Liver (tissue), 10 donors: ENCODE measurements at places on chromosomes 7 and 10.

DNA sequence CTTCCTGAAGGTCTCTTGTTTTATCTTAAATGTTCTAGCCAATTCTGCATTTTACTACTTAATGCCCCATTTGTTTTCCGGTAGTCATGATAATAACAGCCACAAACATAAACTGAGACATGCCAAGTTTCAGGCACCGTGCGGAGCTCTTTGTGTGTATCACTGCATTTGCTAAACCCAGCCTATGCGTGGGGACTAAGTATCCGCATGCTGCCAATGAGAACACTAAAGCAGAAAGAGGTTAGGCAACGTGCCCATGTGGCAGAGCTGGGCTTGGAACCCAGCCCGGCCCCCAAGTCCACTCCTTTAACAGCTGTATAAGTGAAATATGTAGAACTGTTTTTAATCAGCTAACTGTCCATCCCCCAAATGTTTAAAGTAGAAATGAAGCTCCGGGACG, 54.1 kb downstream of the SLIT1 start:
- DNase-seq = no peak

DNA sequence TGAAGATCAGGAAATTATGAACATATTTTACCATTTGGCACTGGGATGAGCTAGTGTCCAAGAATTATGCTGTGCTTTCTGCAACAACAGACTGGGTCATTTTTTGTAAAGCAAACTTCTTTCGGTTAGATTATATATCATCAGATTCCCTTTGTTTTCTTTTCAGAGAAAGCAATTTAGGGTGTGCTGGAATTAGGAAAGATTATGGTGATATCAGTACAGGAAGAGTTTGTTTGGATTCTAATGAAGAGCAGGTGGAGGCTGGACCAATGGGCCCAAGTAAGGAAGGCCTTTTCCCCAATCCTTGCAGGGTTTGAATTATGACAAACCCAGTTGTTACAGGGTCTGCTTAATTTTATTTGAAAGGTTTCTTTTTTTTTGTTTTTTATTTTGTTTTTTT, 1092.8 kb downstream of the KCNMA1 start:
- DNase-seq = no peak

DNA sequence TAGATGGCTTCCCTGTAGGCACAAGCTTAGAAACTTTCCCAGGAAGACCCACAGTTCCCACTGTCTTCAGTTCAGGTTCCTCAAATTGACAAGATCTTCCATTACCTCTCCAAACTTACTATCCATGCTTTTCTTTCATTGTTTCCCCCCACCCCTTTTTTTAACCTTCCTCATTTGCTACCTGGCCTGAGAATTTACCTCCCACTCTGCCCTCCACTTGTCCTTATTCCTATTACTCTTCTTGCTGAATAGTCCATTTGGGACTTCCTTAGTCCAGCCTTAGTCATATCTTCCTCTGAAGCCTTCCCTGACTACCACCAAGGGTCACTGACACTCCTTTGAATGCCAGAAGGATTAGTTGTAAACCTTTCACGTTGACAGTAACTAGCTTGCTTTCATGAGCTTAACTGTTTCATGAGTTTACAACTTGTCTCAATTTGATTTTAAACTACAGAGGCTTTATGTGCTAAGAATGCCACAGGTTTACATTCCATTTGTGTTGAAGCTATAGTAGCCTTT, 1.2 kb upstream of the CALU start:
- DNase-seq = no peak

GRCh38 chr7:49666764-49667163, 106.7 kb upstream of the VWC2 start:
- DNase-seq = no peak

DNA sequence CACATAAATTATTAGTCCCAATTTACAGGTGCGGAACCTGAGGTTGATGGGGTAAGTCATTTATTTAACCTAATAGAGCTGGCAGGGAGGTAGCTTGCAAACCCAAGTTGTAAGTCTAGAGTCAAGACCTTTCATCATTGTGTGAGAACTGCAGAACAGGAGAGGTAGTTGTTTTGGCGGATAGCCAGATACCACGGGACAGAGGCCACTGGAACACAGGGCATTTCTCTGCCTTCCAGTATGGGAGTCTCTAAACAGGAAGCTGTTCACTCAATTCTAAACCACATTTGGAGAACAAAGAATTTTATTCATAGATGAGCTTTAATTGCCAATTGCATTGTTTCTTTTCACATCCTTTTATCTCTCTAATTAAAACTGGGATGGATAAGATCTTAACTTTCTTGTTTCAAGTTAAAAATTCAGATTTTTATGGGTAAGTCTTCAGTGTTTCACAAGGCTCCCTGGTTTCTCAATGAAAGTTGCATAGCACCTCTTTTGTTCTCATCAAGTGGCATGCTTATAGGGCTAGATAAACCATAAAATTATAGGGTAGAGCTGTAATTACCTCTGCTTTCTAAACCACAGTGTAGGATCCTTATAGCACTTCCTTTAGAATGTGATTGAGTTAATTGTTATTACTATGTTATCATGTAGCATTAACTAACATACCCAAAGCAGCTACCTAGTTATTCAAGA, 489.0 kb downstream of the GATA3 start:
- no peak for DNase-seq

GRCh38 chr10:79982362-79982800, 33.5 kb upstream of the SFTPD start:
- no peak for DNase-seq

- DNase-seq = no peak
Measured at GRCh38 chr10:70664702-70665195, 7.6 kb upstream of the ADAMTS14 start.

GRCh38 chr10:4941540-4942330, 21.5 kb upstream of the AKR1C1 start:
- DNase-seq = no peak

- DNase-seq = no peak
Measured at GRCh38 chr7:2157473-2158279, 75.1 kb downstream of the MAD1L1 start.

DNA sequence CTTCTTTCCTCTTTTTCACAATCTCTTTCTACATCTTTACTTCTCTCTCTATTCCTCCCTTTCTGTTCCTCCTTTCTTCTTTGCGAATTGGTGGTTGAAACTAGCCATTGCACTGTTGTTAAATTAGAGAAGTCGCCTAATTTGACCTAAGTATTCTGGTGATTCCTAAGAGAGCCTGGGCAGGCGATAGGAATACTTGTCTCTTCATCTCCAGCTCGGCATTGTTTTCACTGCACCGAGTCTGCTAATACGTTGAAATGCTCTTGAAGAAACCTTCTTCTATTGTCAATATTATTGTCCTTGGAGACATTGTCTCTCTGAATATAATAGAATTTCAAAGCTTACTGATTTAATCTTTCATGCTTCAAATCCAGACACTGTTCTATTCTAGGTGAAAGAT, 31.7 kb downstream of the KCND2 start:
- no peak for DNase-seq

DNA sequence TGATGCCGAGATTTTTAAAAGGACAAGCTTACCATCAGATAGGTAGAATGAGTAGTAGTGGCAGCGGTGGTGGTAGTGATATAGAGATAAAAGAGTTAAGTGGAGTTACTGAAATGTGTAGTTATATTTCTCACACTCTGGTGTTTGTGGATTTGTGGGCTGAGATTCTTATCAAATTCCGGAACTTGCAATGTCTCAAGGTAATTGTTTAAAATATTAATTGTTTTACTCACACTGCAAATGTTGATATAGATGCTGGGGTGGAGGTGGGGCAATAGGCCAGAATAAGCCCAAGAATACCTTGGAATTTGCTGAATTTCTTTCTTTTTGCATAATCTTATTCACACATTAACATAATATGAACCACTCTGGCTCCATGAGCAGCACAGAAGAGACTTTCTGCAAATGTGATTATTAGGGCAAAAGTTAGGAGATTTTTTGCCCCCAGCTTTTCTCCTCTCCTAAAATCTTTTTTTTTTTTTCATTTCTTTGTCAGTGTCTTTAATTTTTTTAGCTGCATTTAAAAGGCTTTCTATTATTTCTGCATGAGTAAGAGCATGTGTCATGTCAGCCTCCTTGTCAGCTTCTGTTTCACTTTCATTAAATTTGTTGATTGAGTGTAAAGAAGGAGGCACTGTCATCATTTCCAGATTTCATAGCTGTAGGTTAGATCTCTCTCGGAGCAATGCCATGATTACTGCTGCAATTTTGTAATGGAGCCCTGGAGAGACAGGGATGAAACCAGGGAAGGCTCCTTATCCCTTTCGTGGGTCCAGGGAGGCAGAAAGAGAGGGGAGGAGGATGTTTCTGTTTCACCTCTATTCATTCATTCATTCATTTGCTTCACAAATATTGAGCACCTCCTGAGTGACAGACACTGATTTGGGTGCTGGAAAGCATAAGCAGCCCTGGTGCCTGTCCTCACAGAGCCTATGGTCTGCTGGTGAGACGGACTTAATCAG, 13.1 kb upstream of the SGMS1 start:
- DNase-seq = no peak

GRCh38 chr10:101879456-101880231, 36.0 kb upstream of the KCNIP2 start:
- DNase-seq = no peak

- no peak for DNase-seq
Measured at GRCh38 chr7:142375710-142376313, 118.0 kb upstream of the PRSS58 start.

DNA sequence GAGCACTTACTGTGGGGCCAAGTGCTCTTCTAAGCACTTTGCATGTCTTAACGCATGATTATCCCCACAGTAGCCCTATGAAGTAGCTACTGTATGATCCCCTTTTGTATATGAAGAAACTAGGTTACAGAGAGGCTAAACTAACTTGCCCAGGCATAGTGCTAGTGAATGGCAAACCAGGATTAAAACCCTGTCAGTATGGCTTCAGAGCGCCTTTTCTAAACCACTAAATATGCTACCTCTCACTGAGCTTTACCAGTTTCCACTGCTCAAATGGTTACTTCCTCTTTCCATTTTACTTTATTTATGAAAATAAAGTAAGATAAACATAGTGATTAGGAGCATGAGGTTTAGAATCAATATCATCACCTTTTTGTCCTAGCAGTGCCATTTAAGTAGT, 73.6 kb downstream of the PODXL start:
- DNase-seq = no peak

DNA sequence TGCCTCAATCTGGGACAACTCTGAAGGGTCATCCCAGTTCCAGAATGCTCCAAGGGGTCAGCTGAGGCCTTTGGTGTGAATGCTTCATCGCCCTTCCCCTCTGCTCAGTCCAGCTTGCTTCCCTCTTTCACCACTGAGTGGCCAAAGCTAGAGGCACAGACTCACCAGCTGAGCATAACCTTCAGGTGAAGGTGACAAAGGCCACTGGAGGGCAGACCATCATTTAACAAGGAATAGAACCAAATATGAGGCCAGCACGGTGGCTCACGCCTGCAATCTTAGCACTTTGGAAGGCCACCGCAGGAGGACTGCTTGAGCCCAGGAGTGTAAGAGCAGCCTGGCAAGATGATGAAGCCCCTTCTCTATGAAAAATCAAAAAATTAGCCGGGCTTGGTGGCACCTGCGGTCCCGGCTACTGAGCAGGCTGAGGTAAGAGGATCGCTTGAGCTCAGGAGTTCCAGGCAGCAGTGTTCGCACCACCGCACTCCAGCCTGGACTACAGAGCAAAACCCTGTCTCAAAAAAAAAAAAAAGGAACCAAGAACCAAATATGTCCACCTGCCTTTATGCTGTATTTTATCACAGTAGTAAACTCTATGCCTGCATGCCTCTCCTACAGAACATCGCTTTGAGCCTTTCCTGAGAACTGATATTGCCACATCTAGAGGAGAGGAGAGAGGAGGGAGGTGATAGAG, 13.4 kb downstream of the PRKAG2 start:
- no peak for DNase-seq

- DNase-seq = no peak
Measured at GRCh38 chr7:10588084-10588483, 385.6 kb upstream of the PHF14 start.

DNA sequence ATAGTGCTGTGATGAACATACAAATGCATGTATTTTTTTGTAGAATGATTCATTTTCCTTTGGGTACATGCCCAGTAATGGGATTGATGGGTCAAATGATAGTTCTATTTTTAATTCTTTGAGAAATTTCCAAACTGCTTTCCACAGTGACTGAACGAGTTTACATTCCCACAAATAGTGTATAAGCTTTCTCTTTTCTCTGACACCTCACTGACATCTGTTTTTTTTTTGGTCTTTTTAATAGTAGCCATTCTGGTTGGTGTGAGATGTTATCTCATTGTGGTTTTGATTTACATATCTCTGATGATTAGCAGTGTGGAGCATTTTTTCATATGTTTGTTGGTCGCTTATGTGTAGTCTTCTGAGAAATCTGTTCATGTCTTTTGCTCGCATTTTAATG, 195.0 kb upstream of the AGK start:
- no peak for DNase-seq
